Esophagus muscularis mucosa (tissue), 4 donors: ENCODE measurements at places on chromosomes 1 and 21. TPM values are rescaled to one million over a fixed set of nuclear protein-coding genes. Genes with fewer than 3 reads are reported as not detected.

GRCh38 chr1:205709059-205709398, 28.7 kb upstream of the SLC45A3 start:
- DNase-seq: no peak

GRCh38 chr1:248815407-248816034, 10.2 kb downstream of the SH3BP5L start:
- DNase-seq: no peak

GRCh38 chr1:222084996-222085395, 343.1 kb upstream of the DUSP10 start:
- no peak for DNase-seq

Gene CADM3
- total RNA-seq: 24.7 TPM

GRCh38 chr1:35497571-35497970, 59.6 kb downstream of the KIAA0319L start:
- DNase-seq: no peak

Gene RGS13
- not detected for total RNA-seq

- DNase-seq: no peak
Observed at GRCh38 chr1:6785728-6786505, 663 bp downstream of the CAMTA1 start.

Gene PDPN
- 22.5 TPM for total RNA-seq

DNA sequence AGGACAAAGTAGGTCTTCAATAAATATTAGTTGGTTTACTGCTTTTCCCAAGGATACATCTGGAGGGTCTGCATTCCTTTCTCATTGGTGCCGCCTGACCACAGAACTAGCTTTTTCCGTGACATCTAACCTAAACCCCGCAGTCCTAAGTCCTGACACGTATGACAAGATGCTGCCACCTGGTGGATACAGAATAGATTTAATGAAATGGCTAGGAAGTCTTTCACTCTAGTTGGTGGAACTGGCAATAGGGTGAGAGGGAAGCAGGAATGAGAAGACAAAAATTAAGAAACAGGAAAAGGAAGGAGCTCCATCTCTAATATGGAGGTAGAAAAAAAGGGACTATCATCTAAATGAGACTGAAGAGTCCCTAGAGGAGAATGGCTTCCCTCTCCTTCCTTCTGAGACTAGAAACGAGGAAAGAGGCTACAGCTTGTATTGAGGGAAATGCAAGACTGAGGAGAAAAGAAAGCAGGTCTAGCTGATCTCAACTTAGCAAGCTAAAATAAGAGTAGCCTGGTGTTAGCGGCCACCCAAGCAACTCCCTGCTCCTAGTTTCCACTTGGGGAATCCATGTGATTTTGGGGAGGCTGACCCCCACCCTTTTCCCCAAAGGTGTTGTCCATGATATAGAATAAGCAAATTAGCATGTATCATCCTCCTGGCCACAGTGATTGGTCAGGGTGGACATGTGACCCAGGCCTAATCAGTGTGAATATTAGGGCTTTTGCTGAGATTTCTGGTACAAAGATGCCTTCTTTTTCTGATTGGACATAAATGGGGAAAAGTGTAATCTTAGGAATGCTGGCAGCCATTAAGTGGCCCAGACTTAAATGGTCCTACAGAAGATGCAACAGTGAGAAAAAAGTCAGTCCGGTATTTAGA, 5.9 kb downstream of the RFX5 start:
- no peak for DNase-seq

DNA sequence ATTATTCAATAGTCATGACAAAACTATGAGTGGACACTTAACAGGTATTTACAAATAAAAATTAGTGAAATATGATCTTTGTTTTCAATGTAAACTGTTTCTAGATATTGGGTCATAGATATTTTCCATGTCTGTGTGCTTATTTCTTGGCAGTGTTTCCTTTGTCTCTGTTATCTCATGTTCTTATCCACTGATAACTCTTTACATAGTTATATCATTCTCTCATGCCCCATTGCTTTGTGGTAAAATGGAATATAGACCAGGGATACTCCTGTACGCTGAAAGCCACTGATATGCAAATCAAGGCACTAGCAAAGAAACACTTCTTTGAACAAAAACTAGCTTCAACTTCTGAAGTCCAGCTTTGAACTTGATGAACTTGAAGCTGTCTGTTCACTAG, 113.1 kb downstream of the ITSN1 start:
- DNase-seq: no peak

Gene PRELP
- total RNA-seq: 169 TPM
